ENCODE measurements at places on chromosomes 3 and 15.
A peak's percentile ranks its signal among the peaks of the same experiment; 100 is the strongest.

DNA sequence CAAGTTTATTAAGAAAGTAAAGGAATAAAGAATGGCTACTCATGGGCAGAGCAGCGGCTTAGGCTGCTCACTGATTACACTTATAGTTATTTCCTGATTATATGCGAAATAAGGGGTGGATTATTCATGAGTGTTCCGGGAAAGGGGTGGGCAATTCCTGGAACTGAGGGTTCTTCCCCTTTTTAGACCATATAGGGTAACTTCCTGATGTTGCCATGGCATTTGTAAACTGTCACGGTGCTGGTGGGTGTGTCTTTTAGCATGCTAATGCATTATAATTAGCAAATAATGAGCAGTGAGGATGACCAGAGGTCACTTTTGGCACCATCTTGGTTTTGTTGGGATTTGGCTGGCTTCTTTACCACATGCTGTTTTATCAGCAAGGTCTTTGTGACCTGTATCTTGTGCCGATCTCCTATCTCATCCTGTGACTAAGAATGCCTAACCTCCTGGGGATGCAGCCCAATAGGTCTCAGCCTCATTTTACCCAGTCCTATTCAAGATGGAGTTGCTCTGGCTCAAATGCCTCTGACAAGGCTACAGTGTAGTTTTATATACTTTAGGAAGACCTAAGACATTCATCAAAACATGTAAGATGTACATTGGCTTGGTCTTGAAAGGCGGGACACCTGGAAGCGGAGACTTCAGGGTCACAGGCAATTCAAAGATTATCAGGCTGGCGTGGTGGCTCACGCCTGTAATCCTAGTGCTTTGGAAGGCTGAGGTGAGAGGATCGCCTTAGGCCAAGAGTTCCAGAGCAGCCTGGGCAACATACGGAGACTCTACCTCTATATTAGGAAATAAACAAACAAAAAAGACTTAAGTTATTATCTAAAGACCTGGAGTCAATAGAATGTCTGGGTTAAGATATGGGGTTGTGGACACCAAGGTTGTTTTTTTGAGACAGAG lies 3.2 kb upstream of the BLOC1S6 start:
- no peak for DNase-seq

DNA sequence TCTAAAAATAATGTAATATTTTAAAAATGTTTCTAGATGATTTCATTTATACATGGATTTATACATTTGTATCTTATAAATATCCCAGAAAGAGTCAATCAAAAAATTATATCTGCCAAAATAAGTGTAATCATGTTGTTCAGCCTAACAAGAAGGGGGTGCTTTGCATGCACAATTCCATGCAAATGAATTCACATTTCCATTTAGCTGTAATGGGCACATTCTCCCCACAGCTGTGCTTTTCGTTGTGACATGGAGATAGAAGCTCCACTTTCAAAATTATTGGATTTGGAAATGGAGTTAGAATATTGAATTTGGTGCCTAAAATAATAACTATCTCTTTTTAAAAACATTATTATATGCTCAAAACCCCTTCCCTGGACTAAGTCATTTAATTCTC lies 270.6 kb downstream of the PTPRG start:
- no peak for DNase-seq

DNA sequence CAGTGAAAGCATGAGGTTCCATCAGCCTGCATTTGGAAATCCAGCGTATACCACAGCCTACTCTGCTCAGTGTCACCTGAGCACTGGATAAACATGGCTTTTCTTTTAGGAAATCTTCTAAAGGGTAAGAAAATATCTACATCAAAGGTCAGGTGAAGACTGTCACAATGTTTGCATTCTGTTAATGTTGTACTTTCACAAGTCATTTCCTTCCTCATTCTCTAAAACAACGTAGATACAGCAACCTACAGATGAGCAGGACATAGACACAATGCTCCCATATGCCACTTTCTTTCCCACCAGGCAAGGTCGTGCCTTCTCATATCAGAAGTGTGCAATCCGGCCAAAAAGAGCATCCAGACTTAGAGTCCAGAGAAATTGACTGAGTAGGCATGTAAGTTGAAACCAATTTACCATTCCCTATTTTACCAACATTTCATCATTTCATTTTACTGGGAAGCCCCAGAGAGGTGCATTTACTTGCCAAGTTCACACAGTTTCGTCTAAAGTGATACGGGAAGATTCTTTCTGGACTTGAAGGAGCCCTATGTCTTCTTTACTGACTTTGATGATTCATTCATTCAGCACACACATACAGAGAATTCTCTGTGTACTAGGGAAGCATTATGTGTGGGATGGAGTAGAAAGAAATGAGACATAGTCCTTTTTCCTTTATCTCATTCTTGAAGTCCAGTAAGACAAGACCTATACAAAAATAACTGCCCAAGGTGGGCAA lies 30.6 kb upstream of the LPP start:
- no peak for DNase-seq

- DNase-seq: no peak
These were observed 81.9 kb downstream of the MITF start for GRCh38 chr3:69821133-69821532.

DNA sequence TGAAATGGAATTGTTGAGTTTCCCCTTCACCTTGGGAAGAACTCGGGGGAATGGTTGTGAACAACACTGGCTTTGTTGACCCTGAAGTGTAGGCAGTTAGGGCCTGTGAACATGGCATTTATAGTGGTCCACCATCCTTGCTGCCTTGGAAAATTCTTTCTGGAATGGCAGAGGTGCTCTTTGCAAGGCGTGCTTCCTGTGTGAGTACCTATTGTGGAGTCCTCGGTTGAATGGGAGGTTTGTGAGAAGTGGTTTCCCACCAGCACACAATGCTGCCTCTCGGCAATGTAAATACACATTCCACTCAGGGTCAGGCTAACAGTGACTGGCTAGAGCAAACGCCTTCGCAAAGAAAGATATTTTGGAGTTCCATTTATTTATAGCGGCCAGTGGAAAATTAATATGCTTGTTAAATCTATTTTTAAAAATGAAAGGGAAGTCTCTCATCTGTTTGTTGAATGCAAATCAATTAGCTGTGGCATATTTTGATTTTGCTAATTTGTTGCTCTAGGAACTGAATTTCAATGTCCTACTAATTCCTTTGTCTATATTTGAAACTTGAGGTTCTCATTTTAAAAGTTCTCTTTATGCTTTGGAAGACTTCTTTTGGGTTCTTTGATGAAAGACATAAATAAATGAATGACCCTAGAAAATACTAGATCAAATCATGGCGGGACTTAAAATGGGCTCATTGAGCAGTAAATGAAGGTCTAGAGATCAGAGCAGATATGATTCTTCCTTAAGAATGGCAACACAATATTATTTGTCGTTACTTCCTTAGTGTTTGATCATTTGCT lies 59.5 kb downstream of the FNDC3B start:
- DNase-seq: peak; percentile 44

- DNase-seq: no peak
These were observed 470.2 kb upstream of the RASGRP1 start for GRCh38 chr15:39034816-39035215.

GRCh38 chr3:113174801-113175485 lies 36.4 kb upstream of the BOC start:
- no peak for DNase-seq

- DNase-seq: no peak
These were observed 391.3 kb downstream of the TIGIT start for GRCh38 chr3:114685161-114685560.

DNA sequence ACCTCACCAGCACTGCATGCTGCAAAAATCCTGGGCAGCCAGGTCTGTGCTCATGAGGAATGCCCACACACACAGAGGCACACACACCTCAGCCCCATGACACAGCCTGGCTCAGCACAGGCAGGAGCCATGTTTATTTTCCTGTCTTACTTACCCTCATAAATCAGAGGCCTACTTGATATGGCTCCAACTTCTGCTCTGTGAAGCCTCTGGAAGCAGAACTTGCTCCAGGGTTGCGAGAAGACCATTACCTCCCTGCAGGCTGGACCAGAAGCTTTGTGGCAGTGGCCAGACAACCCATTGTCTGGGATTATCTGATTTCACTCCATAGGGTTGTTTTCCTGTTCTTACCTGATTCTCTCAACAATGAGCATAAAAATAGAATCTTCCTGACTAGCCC lies 43.8 kb upstream of the CMTM8 start:
- DNase-seq: no peak

GRCh38 chr3:76177610-76178009 lies 392.3 kb upstream of the ZNF717 start:
- DNase-seq: no peak

GRCh38 chr3:134367869-134368750 lies 6.1 kb downstream of the AMOTL2 start:
- DNase-seq: no peak

- DNase-seq: no peak
These were observed 107.8 kb downstream of the LIPC start for GRCh38 chr15:58539548-58539947.

DNA sequence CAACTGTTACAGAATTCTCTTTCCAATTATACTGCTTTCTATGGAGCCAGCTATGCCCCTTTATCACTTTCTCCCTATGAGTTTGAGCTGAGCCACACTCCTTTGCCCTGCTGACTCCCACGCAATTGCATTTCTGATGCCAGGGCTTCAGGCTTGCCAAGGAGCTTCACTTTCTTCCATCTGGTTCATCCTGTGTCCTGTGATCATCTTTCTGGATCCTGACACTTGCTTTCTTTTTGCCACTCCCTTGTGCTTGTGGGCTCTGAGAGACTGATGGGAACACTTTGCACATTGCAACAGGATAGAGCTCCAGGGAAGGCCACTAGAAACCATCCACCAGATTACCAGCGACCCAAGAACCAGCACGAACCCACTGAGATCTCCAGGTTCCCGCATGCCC lies 77.0 kb upstream of the SEC13 start:
- no peak for DNase-seq

DNA sequence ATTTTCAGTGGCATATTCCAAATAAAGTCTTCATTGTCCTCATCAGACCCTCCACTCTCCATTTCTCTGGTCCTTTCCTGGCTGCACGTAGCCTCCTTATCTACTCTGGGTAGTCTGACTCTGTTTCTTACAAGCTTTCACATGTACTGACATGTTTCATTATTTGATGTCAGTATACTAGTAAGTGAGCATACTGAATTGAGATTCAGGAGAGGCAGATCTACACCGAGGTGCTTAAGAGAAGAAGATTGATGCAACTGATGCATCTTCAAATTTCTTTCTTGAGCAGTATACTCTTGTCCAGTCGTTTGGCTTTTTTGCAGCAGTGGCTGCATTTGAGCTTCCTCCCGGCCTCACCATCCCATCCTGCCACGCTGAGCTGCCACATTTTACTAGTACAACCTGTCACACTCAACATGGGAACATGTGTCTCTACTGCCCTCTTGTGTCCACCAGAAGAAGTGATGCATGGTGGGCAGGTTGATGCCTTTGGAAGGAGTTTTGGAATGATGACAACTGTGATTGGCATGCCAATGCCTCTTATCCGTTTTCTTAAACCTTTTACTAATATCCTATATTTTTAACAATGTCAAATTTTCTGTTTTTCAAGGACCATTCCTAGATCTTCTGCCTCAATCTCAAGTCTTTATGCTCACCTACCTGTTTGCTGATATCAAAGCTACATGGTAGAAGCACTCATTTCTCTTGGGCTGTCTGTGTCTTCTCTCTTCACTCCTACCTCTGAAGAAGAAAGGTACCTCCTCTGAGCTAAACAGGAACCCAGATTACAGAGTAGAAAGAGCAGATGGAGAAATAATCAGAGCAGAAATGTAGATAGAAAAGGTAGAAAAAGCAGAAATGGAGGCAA lies 38.7 kb downstream of the GUCA1C start:
- peak; percentile 33 for DNase-seq

GRCh38 chr3:78507196-78507984 lies 1260.4 kb downstream of the ROBO1 start:
- no peak for DNase-seq

- no peak for DNase-seq
These were observed 251.0 kb upstream of the MCTP2 start for GRCh38 chr15:93980261-93980911.

DNA sequence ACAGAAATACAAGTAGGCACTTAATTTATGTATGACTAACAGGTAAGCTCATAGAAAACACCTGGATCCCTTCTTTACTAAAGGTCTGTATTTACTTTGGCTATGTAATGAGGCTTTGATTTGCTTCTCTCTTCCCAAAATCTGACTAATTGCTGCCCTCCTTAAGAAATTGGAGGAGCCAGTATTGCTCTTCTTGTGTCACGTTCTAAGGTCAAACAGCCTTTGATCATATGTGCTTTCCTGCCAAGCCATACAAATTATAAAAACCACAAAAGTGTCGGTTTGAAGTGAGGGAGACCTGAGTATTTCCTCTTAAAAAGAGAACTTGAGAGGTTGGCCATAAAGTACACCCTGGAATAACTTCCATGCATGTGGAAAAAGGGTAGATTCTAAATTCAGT lies 112.1 kb upstream of the MB21D2 start:
- no peak for DNase-seq

- DNase-seq: no peak
These were observed 171.9 kb downstream of the FMN1 start for GRCh38 chr15:33022629-33023028.

- DNase-seq: no peak
These were observed 43.4 kb downstream of the UMPS start for GRCh38 chr3:124773351-124774326.

- DNase-seq: no peak
These were observed 37.5 kb downstream of the SH3BP5 start for GRCh38 chr3:15294929-15295328.

- DNase-seq: no peak
These were observed 477.7 kb upstream of the AGTR1 start for GRCh38 chr3:148219999-148220398.

- DNase-seq: no peak
These were observed 13.8 kb upstream of the GATA2 start for GRCh38 chr3:128506754-128507153.

DNA sequence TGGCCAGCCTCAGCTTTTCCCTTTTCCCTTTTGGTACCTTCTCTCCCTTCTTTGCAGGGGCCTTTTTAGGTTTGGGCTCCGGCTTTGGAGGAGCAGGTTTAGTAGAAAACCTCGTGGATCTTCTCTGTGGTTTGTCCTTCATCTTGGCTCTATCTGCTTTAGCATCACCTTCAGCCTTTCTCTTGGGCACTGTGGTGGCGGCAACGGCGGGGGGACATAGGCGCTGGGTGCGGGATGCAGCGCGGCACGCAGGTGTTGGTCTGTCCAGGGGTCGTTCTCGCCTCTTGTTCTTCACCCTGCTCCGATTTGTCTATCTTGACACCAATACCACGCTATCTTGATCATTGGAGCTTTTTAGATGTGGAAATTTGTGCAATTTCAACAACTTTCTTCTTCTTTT lies 64.5 kb upstream of the SMAD3 start:
- no peak for DNase-seq

DNA sequence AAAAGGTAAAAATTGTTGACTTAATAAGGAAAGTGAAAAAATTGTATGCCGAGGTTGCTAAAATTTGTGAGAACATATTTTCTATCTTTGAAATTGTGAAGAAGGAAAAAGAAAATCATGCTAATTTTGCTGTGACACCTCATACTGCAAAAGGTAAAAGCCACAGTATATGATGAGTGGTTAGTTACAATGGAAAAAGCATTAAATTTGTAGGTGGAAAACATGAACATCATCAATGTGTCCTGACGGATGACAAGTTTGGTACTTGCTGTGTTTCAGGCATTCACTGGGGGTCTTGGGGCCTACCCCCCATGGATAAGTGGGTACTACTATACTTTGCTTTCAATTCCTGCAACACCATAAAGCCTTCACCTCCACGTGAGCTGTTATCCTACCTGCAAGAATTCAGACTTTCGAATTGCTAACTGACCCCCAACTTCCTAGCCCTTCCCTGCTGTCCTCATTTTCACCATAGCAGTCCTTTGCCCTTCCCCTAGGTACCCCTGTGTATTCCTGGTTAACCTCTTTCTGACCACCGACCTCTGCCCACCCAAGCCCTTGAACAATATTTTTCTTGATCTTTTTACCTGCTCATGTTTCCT lies 62.4 kb downstream of the RAB7A start:
- DNase-seq: no peak

All from NCI-H1092 (cell line).